Left ventricle myocardium inferior (tissue), 1 donor: ENCODE measurements at places on chromosomes 11 and 22. TPM values are rescaled to one million over a fixed set of nuclear protein-coding genes. Genes with fewer than 3 reads are reported as not detected.

The MRGPRE gene
- 0.36 TPM for total RNA-seq

The CHST1 gene
- total RNA-seq, result 2.9 TPM

The UBQLN3 gene
- total RNA-seq, result 0.14 TPM

The GRK3 gene
- total RNA-seq, result 3.8 TPM

The BIRC3 gene
- total RNA-seq, result 8.1 TPM

The TMEM135 gene
- total RNA-seq, result 16.4 TPM

The GUCY1A2 gene
- total RNA-seq, result 10.2 TPM

The MMP11 gene
- total RNA-seq, result 16.9 TPM

The FLRT1 gene
- total RNA-seq, result 0.44 TPM

The SCGB2A2 gene
- total RNA-seq, result not detected

The TLCD5 gene
- 9.7 TPM for total RNA-seq

The PLAAT5 gene
- total RNA-seq, result 1.4 TPM

The TRIM49 gene
- total RNA-seq, result not detected

The ABTB2 gene
- 24.7 TPM for total RNA-seq

The PRAME gene
- total RNA-seq, result not detected

The FBLN1 gene
- total RNA-seq, result 82.8 TPM

The MUC15 gene
- total RNA-seq, result not detected

The KIRREL3 gene
- total RNA-seq, result 0.74 TPM

The KCNQ1OT1 gene
- 0.33 TPM for total RNA-seq

The FAM180B gene
- 0.22 TPM for total RNA-seq

The OR2AG2 gene
- not detected for total RNA-seq

The CASP5 gene
- not detected for total RNA-seq

The TREH gene
- total RNA-seq, result not detected

The SLC22A9 gene
- not detected for total RNA-seq

The OR51B5 gene
- total RNA-seq, result not detected

The SLC5A1 gene
- total RNA-seq, result 201 TPM

The MS4A7 gene
- 13.1 TPM for total RNA-seq

The VSTM5 gene
- not detected for total RNA-seq

The ACO2 gene
- total RNA-seq, result 851 TPM

The MYEOV gene
- not detected for total RNA-seq

The SYNGR1 gene
- 37.7 TPM for total RNA-seq

The GAL3ST3 gene
- total RNA-seq, result 1.3 TPM

The PKNOX2 gene
- 6.2 TPM for total RNA-seq

The TPBGL gene
- 0.16 TPM for total RNA-seq

The MRPL21 gene
- 121 TPM for total RNA-seq

The SMTNL1 gene
- total RNA-seq, result not detected

The NLRP14 gene
- not detected for total RNA-seq

The NRXN2 gene
- total RNA-seq, result 0.71 TPM

The TBX10 gene
- total RNA-seq, result 0.14 TPM

The RIMBP3B gene
- total RNA-seq, result not detected

The HTR3B gene
- total RNA-seq, result not detected

The ENTHD1 gene
- total RNA-seq, result not detected

The ACR gene
- total RNA-seq, result 0.30 TPM
